CD4-positive, alpha-beta T cell treated with Interleukin-6 at 100 ng/mL for 8 hours (primary cell): ENCODE measurements at places on chromosomes 2 and 18.
A peak's percentile ranks its signal among the peaks of the same experiment; 100 is the strongest.

DNA sequence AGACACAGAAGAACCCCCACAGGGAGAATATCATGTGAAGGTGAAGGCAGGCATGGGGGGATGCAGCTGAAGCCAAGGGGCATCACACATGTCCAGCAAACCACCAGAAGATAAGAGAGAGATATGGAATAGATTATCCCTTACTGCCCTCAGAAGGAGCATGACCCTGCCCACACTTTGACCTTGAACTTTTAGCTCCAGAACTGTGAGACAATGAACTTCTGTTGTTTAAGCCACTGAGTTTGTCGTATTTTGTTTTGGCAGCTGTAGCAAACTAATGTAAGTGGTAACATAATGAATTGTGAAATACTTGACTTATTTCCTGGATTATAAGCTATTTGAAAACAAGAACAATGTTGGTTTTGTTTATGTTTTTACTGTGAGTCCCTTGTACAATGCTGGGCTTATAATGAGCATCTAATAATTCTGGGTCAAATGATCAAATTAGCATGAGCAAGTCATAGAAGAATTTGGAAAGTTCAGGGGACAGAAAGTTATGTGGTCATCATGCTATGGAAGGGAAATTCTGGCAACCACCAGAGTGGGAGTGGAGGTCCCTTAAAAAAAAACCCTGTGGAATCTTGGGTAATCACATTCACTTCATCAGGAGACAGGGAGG is 541.0 kb upstream of the KLHL29 start:
- no peak for DNase-seq

GRCh38 chr2:180158961-180159360 is 151.9 kb upstream of the CWC22 start:
- no peak for DNase-seq

GRCh38 chr2:12424809-12425208 is 291.9 kb upstream of the TRIB2 start:
- no peak for DNase-seq

- no peak for DNase-seq
Measured at GRCh38 chr2:226130192-226130591, 669.4 kb downstream of the IRS1 start.

DNA sequence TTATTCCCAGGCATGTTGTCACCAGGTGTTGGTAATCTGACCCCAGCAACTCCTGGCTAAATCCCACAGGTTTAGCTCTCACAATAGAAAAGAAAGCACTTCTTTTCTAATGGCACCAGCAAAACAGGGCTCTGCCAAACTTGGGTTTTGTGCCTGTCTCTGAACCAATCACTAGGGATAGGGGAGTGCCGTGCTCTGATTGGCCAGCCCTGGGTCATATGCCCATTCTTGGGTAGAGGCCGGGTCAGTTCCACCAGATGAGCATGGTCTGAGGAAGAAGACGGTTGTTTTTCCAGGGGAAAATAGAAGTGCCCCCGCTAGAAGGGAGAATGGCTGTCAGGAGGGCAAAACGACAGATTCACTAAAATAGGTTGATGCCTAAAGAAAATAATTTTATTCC is 14.7 kb downstream of the CDK15 start:
- DNase-seq, result no peak

DNA sequence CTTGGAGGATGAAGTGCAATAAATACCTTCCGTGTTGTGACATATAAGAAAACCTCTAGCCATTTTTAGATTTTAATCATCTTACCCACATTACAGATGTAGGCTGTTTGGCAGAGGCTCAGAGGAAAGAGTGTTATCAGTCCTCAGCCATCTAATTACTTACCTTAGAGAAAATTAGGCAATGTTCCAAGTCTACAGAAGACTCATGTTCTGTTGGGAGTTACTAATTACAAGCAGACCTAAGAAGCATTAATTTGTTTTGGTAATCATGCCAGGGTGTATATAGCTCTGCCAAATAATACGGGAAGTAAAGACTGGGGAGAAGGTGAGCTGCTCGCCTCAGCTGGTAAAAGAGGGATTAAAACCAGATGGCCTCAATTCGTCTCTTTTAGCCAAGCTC is 125.8 kb upstream of the PGAP1 start:
- peak; percentile 6 for DNase-seq

DNA sequence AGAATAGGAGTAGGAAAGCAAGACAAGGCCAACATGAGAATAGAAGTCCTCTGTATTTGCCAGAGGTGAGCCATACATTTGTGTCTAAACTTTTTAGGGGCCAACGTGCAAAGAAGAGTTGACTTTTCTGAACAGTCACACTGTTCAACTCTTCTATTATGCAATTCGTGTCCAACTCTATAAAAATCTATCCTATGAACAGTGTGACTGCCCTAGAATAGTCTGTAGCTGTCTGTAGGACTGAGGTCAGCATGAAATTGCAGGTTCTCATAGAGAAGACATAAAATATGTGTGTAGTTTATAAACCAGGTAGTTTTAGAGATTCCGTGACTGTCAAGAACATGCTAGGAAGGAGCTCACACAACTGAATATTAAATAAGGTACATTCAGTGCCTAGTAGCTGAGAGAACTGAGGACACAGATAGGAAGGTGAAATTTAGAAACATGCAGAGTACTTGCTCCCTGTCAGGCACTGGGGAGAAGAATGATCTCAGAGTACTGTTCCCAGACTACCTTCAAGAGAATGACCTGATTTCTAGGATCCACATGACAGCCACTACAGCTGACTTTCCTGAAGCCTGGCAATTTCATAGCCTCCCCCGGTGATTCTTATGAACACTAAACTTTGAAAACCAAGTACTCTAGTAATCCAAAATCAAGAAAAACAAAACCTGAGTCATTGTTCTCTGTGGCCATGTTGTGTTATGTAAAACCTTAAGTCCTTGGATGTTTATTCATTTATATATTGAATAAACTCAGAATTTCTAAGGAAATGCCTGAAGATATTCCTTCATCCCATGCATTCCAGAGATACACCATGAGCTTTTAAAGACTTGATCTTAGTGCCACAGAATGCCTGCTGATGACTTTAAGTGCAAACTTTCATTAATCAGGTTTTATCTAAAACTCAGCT is 201.5 kb upstream of the BOD1L2 start:
- no peak for DNase-seq

DNA sequence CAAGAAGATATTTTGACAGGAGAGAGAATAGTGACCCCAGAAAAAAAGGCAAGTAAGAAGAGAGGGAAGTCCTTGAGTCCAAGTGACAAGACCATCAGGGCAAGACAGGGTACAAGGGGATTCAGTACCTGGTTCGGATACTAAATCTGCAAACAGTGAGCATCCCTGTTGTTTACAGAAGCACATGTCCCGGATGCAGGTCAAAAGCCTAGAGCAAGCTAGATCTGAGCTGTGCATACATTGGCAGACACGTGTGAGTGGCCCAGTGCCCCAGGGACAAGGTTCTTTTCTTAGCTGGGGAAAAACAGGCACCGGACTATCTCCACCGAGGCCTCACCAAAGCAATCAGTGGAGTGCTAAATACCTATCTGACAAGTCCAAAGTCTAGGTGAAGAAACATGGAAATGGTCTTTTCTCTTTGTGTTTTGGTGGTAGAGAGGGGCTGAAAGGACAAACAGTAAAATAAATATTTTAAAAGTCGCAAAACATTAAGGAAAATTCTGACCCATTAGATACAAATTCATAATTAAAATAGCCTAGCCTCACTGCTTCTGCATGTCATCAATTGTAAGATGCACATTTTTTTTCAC is 165.2 kb downstream of the SUCLG1 start:
- no peak for DNase-seq

- DNase-seq, result peak; percentile 7
Measured at GRCh38 chr2:48600204-48600813, 17.3 kb upstream of the GTF2A1L start.

DNA sequence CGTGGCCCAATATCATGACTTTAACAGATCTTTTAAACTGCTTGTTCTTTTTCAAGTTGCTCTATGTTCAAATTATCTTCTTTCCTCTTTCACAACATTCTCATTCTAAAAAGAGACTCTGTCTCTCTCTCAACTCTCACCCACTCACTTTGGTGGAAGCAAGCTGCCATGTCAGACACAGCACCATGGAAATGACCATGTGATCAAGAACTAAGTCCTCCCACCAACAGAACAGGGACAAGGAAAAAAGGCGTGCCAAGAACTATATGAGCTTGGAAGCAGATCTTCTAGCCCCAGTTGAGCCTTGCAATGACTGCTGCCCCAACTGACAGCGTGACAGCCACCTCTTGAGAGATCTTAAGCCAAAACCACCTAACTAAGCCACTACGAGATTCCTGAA is 23.9 kb downstream of the BAZ2B start:
- no peak for DNase-seq
